ENCODE measurements at places on chromosomes 5 and 9. TPM values are rescaled to one million over a fixed set of nuclear protein-coding genes. Genes with fewer than 3 reads are reported as not detected.

The HAVCR2 gene
- under 0.01 TPM for total RNA-seq

The TCOF1 gene
- 10.1 TPM for total RNA-seq

The CDO1 gene
- 1.5 TPM for total RNA-seq

The PCDHA13 gene
- under 0.01 TPM for total RNA-seq

The PCSK1 gene
- 2.3 TPM for total RNA-seq

The MTAP gene
- 33.5 TPM for total RNA-seq

The FOXD4 gene
- 0.19 TPM for total RNA-seq

The FAM151B gene
- 3.8 TPM for total RNA-seq

The SH3GL2 gene
- under 0.01 TPM for total RNA-seq

The DIPK1B gene
- total RNA-seq, result 12.1 TPM
